ENCODE measurements at places on chromosomes 1 and 21.

GRCh38 chr1:167546935-167547334 lies 6.6 kb downstream of the CREG1 start:
- DNase-seq: no peak

- DNase-seq: no peak
These were observed 315.9 kb downstream of the ST6GALNAC3 start for GRCh38 chr1:76390456-76390855.

DNA sequence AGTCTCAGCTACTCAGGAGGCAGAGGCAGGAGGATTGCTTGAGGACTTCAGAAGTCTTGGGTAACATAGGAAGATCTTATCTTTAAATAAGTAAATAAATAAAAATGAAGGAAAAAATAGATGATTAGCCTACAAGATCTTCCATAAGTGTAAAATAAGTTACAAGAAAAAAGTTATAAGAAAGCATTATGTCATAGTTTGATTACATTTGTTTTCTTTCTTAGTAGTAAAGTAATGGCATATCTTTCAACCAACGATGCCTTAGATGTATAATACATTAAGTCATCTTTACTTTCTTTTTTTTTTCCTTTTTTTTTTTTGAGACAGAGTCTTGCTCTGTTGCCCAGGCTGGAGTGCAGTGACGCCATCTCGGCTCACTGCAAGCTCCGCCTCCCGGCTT lies 46.5 kb downstream of the SNRPE start:
- no peak for DNase-seq

DNA sequence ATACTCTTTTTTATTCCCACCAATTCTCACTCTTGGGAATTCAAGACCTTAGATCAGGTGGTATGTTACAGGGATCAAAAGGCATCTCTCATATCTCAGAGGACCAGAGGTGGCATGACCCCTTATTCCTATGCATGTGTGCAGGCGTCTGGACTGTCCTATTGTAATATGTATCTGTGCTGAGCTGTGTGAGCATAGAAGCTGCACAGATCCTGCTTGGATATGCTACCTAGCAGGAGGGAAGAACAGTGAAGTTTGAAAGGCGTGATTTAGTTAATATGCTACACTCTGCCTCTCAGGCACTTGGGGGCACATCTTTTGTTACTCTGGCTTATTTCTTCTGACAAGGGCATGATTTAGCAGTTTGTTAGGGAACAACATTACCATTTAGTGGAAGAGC lies 86.7 kb upstream of the ZRANB2 start:
- DNase-seq: no peak

- no peak for DNase-seq
These were observed 53.5 kb downstream of the FAAP20 start for GRCh38 chr1:2141025-2141424.

Data from NCI-H774 (cell line).